ENCODE measurements at places on chromosomes 16 and 17. TPM values are rescaled to one million over a fixed set of nuclear protein-coding genes. Genes with fewer than 3 reads are reported as not detected.

The HSD17B1 gene
- total RNA-seq: 1.5 TPM

DNA sequence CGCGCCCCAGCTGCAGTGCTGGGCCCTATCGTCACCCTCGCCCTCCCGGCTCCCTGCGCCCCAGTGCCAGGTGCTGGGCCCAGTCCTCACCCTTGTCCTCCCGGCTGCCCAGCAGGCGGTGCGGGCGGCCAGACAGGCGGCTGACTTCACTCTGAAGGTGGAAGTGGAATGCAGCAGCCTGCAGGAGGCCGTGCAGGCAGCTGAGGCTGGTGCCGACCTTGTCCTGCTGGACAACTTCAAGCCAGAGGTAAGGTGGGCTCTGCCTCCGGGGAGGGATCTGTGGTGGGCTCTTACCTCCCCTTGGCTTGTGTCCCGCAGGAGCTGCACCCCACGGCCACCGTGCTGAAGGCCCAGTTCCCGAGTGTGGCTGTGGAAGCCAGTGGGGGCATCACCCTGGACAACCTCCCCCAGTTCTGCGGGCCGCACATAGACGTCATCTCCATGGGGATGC lies 17.9 kb downstream of the QPRT start:
- no peaks in the 10 kb centered on the region for H3K4me1 ChIP-seq
- H3K4me3 ChIP-seq: no peak overlapping the region
- H3K27ac ChIP-seq: no peak overlapping the region
- no peaks in the 10 kb centered on the region for H3K36me3 ChIP-seq

DNA sequence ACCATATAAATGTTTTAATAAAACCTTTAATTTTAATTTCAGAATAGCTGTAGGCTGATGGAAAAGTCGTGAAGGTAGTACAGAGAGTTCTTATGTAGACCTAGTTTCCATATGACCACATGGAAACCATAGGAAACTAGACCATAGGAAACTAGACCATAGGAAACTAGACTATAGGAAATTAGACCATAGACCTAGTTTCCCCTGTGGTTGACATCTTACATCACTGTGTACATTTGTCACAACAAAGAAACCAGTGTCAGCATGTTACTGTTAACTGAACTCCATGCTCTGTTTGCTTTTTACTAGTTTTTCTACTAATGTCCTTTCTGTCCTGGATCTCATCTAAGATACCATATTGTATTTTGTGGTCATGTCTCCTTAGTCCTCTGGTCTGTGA lies 14.6 kb downstream of the NUDT7 start:
- H3K4me3 ChIP-seq: no peak overlapping the region
- no peak overlapping the region for H3K27ac ChIP-seq
- no peaks in the 10 kb centered on the region for H3K4me1 ChIP-seq
- H3K27me3 ChIP-seq: no peaks in the 10 kb centered on the region
- no peaks in the 10 kb centered on the region for H3K36me3 ChIP-seq
- DNase-seq: no peak

DNA sequence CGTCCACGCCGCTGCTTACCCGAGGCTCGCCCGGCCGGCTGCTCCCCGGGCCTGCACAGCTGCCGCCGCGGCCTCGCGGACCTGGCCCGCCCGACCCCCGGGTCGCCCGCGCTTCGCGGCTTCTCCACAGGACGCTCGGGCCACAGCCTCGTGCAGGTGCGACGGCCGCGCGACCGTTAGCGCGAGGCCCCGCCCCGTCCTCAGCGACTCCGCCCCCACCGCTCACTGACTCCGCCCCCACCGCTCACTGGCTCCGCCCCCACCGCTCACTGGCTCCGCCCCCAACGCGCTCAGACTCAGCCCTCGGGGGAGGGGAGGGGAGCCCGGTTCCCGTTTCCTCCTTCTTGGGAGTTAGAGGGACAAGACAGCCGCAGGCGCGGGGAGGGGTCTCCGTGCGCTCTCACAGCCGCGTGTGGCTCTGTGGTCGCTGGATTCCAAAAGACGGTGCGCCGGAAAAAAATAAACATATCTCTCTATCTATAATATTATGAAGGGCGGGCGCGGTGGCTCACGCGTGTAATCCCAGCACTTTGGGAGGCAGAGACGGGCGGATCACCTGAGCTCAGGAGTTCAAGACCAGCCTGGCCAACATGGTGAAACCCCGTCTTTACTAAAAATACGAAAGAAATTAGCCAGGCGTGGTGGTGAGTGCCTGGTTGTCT lies at the start of gene MEIOB:
Gene MEIOB, minus strand, starts transcription at position 191 of the 662 bp plus-strand sequence. CDS start 3,989 bp downstream, outside the sequence.
- peak; percentile 13 for DNase-seq
- H3K4me1 ChIP-seq: no peaks in the 10 kb centered on the region
- H3K36me3 ChIP-seq: no peaks in the 10 kb centered on the region
- peak within 1 kb of the TSS; percentile 36 for H3K4me3 ChIP-seq
- H3K27ac ChIP-seq: no peak within 1 kb of the TSS

DNA sequence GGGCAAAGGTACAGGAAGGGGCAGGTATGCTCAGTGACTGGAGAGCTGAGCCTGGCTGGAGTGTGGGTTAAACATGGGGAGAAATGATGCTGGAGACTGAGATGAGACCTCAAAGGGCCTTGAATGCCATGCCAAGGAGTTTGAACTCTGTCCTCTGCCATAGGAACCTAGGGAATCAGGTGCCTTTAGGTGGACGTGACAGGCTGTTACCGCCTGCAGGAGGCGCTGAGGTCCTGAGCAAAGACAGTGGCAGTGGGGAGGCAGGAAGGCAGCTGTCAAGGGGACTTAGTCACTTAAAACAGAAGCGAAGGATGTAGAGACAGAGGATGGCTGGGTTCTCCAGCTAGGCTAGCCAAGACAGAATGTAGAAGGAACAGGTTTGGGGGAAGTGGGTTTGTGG lies 9.1 kb downstream of the PSMB3 start:
- DNase-seq: no peak
- no peaks in the 10 kb centered on the region for H3K27me3 ChIP-seq
- H3K4me3 ChIP-seq: no peak overlapping the region
- H3K4me1 ChIP-seq: peaks cover 5% of the 10 kb centered on the region

DNA sequence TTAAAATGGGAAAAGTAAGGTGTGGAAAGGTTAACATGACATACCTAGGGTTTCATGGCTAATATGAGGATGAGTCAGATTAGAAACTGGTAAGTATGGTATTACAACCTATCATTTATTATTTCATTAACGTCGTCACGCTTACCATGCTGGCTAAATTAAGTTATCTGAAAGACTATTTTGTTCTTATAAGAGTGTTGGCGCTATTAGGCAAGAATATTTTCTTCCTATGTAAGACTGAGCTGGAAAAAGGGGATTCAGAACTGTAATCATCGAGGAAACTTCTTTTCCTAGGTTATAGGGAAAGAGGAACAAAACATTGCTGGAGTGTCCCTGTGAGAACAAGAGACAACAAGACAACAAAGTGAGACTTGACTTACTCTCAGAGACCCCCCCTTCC lies 440.8 kb downstream of the KCNJ2 start:
- H3K27me3 ChIP-seq: no peaks in the 10 kb centered on the region
- H3K27ac ChIP-seq: no peak overlapping the region
- DNase-seq: no peak
- no peaks in the 10 kb centered on the region for H3K4me1 ChIP-seq

The EFCAB5 gene
- total RNA-seq: 1.4 TPM

GRCh38 chr17:36901506-36901905 lies 35.8 kb upstream of the LHX1 start:
- H3K27me3 ChIP-seq: peaks cover 3% of the 10 kb centered on the region
- H3K4me1 ChIP-seq: no peaks in the 10 kb centered on the region
- H3K36me3 ChIP-seq: no peaks in the 10 kb centered on the region

- no peak overlapping the region for H3K27ac ChIP-seq
- no peaks in the 10 kb centered on the region for H3K4me1 ChIP-seq
- H3K4me3 ChIP-seq: no peak overlapping the region
- no peaks in the 10 kb centered on the region for H3K36me3 ChIP-seq
- DNase-seq: no peak
- H3K27me3 ChIP-seq: no peaks in the 10 kb centered on the region
Observed at GRCh38 chr17:80742581-80743180, 198.0 kb downstream of the RPTOR start.

The WSCD1 gene
- 10.5 TPM for total RNA-seq

DNA sequence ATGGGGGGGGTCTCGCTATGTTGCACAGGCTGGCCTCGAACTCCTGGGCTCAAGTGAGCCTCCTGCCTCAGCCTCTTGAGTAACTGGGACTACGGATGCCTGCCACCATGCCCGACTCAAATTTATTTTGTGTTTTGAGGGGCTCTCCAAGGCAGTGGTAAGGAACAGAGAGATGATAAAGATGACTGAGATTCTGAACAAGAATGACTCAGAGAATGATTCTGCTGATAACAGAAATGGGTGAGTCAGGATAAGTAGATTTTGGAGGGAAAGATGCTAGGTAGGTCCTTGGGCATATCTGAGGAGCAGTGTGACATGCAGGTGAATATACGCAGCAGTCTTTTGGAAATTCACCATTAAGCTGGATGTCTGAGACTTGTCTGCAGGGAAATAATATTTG lies 2.6 kb downstream of the TMEM220 start:
- H3K4me1 ChIP-seq: peaks cover 7% of the 10 kb centered on the region
- peaks cover 38% of the 10 kb centered on the region for H3K36me3 ChIP-seq
- no peak for DNase-seq
- H3K27me3 ChIP-seq: no peaks in the 10 kb centered on the region
- H3K27ac ChIP-seq: no peak overlapping the region

The VPS35L gene
- total RNA-seq: 64.7 TPM

Data from adrenal gland (tissue), 19 donors.